ENCODE measurements at places on chromosomes 1 and 21. TPM values are rescaled to one million over a fixed set of nuclear protein-coding genes. Genes with fewer than 3 reads are reported as not detected.

DNA sequence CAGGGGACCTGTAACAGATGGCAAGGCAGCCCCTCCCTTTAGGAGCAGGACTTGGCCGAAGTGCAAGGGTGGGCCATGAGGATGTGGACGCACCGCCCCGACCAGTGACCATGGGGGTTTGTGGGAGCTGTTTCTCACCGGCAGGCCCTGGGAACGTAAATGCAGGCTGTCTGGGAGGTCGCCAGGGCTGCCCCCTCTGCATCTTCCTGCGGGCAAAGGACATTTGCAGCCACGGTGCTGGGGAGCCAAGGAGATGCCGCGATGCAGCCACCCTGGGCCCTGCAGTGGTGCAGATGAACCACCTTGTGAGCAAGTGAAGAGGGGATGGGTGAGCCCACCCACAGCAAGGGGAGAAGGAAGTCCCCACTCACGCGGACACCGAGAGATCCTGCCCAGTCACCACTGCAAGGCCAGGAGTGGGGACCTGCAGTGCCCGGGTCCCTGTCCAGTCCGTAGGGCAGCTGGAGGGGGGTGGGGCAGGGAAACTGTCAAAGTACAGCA lies 121.1 kb downstream of the SIK1 start:
- no peaks in the 10 kb centered on the region for H3K36me3 ChIP-seq
- no peak overlapping the region for H3K27ac ChIP-seq
- H3K4me3 ChIP-seq: no peak overlapping the region
- no peaks in the 10 kb centered on the region for H3K4me1 ChIP-seq
- H3K27me3 ChIP-seq: no peaks in the 10 kb centered on the region

GRCh38 chr1:37274938-37275631 lies 199.3 kb upstream of the ZC3H12A start:
- H3K27me3 ChIP-seq: no peaks in the 10 kb centered on the region
- peak; percentile 4 for DNase-seq
- no peaks in the 10 kb centered on the region for H3K36me3 ChIP-seq
- H3K27ac ChIP-seq: no peak overlapping the region

GRCh38 chr1:45359882-45360513 lies 19.8 kb upstream of the MUTYH start:
- H3K4me3 ChIP-seq: peak overlapping the region; percentile 30
- peak; percentile 88 for DNase-seq
- 0 out of 2 replicates have a peak, but pooled peaks cover 8% of the 10 kb centered on the region for H3K4me1 ChIP-seq
- H3K36me3 ChIP-seq: no peaks in the 10 kb centered on the region
- no peak overlapping the region for H3K27ac ChIP-seq

DNA sequence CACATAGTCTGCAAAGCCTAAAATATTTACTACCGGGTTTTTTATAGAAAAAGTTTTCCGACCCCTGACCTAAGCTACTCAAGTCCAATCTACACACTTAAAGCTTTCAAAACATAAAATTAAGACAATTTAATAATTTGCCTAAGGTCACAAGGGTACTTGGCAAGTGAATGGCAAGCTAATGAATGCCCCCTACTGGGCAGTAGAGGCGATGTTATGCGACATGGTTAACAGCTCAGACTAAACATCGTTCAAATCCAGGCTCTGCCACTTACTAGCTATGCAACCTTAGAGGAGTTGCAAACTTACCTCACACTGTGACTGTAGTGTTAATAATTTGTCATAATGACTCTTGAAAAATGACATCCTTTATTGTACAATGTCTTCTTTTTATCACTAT lies 317.2 kb upstream of the NFIA start:
- no peaks in the 10 kb centered on the region for H3K27me3 ChIP-seq
- H3K27ac ChIP-seq: no peak overlapping the region
- no peak overlapping the region for H3K4me3 ChIP-seq
- no peaks in the 10 kb centered on the region for H3K36me3 ChIP-seq
- peak; percentile 36 for DNase-seq
- H3K4me1 ChIP-seq: no peaks in the 10 kb centered on the region

- no peaks in the 10 kb centered on the region for H3K36me3 ChIP-seq
- peak overlapping the region; percentile 90 for H3K27ac ChIP-seq
Observed at GRCh38 chr1:243595527-243596210, 254.4 kb downstream of the AKT3 start.

- no peaks in the 10 kb centered on the region for H3K27me3 ChIP-seq
- H3K27ac ChIP-seq: no peak overlapping the region
- H3K4me3 ChIP-seq: no peak overlapping the region
- DNase-seq: no peak
Observed at GRCh38 chr1:92843429-92844352, 11.9 kb downstream of the RPL5 start.

DNA sequence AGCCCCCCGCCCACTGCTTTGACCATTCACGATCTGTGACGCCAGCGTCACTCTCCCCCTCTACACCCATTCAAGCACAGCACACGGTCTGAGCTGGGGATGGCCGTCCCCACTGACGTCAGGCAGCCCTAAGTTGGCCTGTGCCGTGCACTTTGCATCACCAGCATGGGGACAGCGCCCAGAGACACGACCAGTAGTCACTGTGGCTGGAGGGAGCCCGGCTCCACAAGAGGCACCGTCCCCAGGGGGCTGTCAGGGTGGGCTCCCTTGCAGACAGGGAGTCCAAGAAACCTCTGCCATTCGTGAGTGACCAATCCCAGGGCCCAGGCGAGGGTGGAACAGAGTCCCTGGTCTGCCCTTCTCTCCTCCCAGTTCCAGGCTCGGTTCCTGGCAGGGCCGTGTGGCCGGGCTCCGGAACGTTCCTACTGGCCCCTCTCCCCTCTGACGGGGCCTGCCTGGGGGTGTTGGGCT lies 2.3 kb downstream of the KRTAP10-8 start:
- no peaks in the 10 kb centered on the region for H3K36me3 ChIP-seq
- no peak overlapping the region for H3K27ac ChIP-seq
- H3K27me3 ChIP-seq: no peaks in the 10 kb centered on the region
- H3K4me3 ChIP-seq: no peak overlapping the region
- H3K4me1 ChIP-seq: no peaks in the 10 kb centered on the region

DNA sequence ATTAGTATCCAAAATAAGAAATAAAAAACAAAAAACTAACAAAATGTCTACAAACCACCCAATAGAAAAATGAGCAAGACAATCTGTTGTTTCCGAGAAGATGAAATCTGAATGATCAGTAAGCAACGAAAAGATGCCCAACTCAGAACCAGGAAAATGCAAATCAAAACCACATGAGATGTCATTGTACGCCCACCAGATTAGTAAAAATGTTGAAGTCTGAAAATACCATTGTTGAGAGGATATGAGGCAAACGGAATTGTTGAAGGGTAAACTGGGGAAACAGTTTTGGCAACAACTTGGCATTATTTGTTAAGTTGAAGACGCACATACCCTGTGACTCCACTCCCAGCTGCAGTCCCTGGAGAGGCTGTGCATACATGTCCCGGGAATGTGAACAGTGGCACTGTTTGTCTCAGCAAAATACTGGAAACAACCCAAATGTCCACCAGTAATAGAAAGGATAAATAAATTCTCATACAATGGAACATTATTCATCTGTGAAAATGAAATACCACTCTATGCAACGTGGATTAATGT lies 10.6 kb downstream of the ZBTB17 start:
- peak overlapping the region; percentile 90 for H3K27ac ChIP-seq
- no peaks in the 10 kb centered on the region for H3K36me3 ChIP-seq
- H3K4me3 ChIP-seq: peak overlapping the region; percentile 38
- no peaks in the 10 kb centered on the region for H3K27me3 ChIP-seq

GRCh38 chr1:114340892-114341291 lies 170.1 kb downstream of the TRIM33 start:
- no peaks in the 10 kb centered on the region for H3K36me3 ChIP-seq
- H3K27me3 ChIP-seq: 0 out of 2 replicates have a peak, but pooled peaks cover 2% of the 10 kb centered on the region
- DNase-seq: no peak

DNA sequence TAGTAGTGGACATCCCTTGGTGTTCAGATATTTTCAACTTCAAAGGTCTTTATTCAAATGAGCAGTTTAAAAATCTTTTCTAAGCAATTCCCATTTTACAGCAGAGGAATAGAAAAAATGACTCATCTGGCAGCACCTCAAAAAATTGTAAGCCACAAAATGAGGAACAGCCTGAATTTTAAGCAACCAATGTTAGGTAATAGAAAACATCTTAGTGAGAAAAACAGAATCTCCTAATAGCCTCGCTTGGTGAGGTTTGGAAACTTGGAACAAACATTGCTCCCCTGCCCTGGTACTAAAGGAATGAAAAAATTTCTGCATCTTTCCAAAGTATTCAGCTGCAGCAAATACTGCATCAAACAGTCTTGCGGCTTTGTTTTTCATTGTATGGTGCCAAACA lies 264.4 kb downstream of the NTNG1 start:
- H3K36me3 ChIP-seq: no peaks in the 10 kb centered on the region
- H3K4me3 ChIP-seq: peak overlapping the region; percentile 42
- no peaks in the 10 kb centered on the region for H3K27me3 ChIP-seq
- DNase-seq: peak; percentile 83
- peaks cover 19% of the 10 kb centered on the region for H3K4me1 ChIP-seq

- H3K36me3 ChIP-seq: no peaks in the 10 kb centered on the region
- no peak for DNase-seq
- H3K4me3 ChIP-seq: no peak overlapping the region
- no peak overlapping the region for H3K27ac ChIP-seq
- H3K4me1 ChIP-seq: peaks cover 7% of the 10 kb centered on the region
Observed at GRCh38 chr1:64928325-64928724, 38.0 kb downstream of the JAK1 start.

GRCh38 chr1:155471026-155471425 lies 91.6 kb downstream of the ASH1L start:
- H3K27me3 ChIP-seq: no peaks in the 10 kb centered on the region
- H3K4me3 ChIP-seq: no peak overlapping the region
- H3K4me1 ChIP-seq: peaks cover 26% of the 10 kb centered on the region
- no peak overlapping the region for H3K27ac ChIP-seq
- no peak for DNase-seq

DNA sequence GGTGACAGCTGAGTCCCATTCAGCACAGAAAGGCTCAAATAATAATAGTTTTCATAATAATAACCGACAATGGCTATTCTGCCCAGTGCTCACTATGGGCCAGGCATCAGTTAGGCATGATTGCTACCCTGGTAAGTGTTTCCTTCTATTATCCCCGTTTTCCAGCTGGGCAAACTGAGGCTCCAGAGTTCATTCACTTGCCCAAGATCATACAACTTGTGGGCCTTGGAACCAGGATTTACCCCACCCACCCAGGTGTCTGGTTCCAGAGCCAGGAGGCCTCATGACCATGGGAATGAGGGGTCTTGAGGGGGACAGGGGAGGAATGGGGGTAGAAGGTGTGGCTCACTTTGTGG lies 518 bp downstream of the PLOD1 start:
- 0 out of 2 replicates have a peak, but pooled peaks cover 3% of the 10 kb centered on the region for H3K36me3 ChIP-seq
- peaks cover 29% of the 10 kb centered on the region for H3K4me1 ChIP-seq
- peak overlapping the region; percentile 81 for H3K4me3 ChIP-seq
- DNase-seq: no peak

- H3K4me3 ChIP-seq: no peak overlapping the region
- H3K4me1 ChIP-seq: no peaks in the 10 kb centered on the region
- no peak overlapping the region for H3K27ac ChIP-seq
- no peaks in the 10 kb centered on the region for H3K36me3 ChIP-seq
Observed at GRCh38 chr21:30620080-30620479, 347 bp upstream of the KRTAP20-4 start.

DNA sequence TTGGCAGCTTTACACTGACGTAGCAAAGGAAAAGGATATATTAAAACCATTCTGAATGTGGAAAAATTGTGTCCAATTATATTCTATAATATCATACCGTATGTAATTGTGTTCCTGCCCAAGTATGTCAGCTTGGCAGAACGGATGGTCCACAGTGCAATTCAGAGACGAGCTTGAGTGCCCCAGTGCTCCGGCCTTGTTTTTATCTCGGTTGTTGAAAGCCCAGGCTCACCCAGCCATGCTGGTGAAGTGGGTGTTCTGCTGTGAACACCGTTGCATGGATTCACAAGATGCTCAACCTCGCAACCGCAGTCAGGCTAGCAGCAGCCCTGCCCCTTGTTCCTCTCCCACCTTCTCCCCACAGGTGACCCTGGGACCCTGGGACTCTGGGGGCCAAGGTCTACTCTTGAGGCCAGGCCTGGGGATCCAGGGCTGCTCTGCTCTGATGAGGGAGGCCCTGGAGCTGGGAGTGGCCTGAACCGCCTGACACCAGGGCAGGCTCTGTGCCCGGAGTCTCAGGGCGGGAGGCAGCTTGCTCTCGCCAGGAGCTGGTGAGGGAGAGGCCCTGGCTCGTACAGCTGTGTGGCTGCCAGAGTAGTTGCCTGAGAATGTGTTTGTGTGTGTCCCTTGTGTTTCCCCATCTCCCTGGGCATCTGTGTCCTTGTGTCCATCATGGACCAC lies 11.2 kb downstream of the PTPRF start:
- H3K27ac ChIP-seq: no peak overlapping the region
- H3K36me3 ChIP-seq: no peaks in the 10 kb centered on the region
- H3K27me3 ChIP-seq: no peaks in the 10 kb centered on the region
- H3K4me1 ChIP-seq: no peaks in the 10 kb centered on the region
- H3K4me3 ChIP-seq: no peak overlapping the region

UAP1 gene
- total RNA-seq: 457 TPM

CD101 gene
- not detected for total RNA-seq

KRTAP13-2 gene
- total RNA-seq: not detected

CHODL gene
- not detected for total RNA-seq

PER3 gene
- 2.8 TPM for total RNA-seq

Data from GM23248 (cell line).